NCI-H187 (cell line): ENCODE measurements at places on chromosomes 16 and 17.
A peak's percentile ranks its signal among the peaks of the same experiment; 100 is the strongest.

GRCh38 chr16:73177729-73178295, 129.9 kb upstream of the ZFHX3 start:
- no peak for DNase-seq

- DNase-seq = no peak
Observed at GRCh38 chr17:17958982-17959381, 13.2 kb downstream of the TOM1L2 start.

GRCh38 chr16:73047221-73047535, 750 bp downstream of the ZFHX3 start:
- DNase-seq = no peak

- DNase-seq = no peak
Observed at GRCh38 chr16:70402916-70403659, 35.8 kb downstream of the ST3GAL2 start.

GRCh38 chr17:45787044-45787443, 2.9 kb downstream of the CRHR1 start:
- no peak for DNase-seq

DNA sequence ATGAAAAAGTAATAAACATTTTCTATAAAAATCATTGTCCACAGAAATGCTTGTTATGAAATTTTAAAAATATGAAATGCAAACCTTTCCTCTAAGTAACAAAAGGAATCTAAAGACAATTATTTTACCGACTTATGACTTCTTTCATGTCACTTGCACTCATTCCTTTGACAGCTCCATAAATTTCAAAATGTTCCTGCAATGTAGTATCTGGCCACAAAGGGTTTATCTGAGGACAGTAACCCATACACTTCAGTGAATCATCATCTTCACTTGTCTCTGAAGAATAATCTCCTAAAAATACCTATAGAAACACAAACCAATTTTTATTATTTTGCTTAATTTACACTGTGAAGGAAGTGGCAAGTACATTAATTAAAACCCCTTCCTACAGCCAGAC, 25.6 kb upstream of the ABCA10 start:
- no peak for DNase-seq

- DNase-seq = no peak
Observed at GRCh38 chr17:55133583-55133982, 131.2 kb upstream of the HLF start.

DNA sequence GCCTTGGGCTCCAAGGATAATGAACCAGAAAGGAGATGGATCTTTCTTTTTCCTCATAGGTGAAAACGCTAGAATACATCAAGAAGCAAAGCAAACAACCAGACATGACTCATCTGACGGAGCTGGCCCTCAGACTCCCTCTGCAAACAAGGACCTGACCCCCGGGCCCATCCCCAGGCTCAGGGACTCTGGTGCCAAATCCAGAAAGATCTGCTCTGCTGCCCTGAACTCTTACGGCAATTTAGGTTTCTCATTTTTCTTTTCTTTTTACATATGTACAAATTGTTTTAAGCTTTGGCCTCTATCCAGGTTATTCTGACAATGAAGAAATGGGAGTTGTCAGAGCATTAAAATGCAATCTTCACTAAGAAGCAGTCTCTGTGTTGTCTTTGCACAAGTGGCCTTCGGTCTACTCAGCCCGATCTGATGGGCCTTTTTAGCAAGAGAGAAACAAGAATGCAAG, 17.7 kb downstream of the KNOP1 start:
- DNase-seq = no peak

DNA sequence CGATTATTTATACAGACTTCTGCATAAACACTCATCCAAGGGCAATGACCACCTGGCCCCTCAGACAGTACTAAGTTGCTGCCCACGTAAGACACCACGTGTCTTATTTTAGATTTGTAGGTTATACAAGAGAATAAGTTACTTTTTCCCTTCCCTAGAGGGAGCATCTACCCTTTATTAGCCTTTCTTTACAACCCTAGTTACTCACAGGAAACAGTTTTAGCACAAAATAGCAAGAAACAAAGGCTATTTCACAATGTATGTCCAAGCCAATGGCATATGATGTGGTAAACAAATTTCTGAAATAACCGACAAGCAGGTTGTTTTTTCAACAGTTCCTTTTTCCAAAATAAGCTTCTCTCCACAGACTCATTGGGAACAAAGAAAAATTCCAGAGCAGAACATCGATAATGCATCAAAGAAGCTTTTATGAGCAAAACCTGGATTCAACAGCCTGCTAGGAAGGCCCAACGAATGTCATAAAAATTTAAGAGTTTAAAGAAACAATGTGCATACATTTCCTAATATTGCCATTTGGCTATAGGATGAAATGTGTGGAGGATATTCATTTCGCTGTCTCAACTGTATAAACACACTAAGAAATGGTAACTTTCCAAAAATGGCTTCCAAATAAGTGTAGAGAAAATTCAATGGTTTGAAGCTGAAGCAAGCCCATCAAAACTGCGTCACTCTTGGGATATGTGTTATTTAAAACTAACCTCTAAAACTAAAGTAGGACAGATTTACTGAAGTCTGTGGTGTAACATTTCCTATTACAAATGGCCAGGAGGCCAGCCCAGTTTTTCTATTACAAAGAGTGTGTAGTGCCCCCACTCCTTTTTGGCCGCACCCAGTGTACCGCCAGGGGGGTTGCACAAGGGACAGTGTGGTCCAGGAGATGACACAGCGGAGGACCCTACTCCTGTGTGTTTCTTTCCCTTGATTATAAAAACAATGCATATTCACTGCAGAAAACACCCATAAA, 50.4 kb upstream of the ERN1 start:
- DNase-seq = no peak

GRCh38 chr17:57892820-57893595, 43.2 kb upstream of the MRPS23 start:
- DNase-seq = peak; percentile 52

GRCh38 chr17:38628441-38628840, 22.7 kb upstream of the SRCIN1 start:
- DNase-seq = no peak

GRCh38 chr16:4957420-4957719, 760 bp upstream of the SEC14L5 start:
- no peak for DNase-seq

DNA sequence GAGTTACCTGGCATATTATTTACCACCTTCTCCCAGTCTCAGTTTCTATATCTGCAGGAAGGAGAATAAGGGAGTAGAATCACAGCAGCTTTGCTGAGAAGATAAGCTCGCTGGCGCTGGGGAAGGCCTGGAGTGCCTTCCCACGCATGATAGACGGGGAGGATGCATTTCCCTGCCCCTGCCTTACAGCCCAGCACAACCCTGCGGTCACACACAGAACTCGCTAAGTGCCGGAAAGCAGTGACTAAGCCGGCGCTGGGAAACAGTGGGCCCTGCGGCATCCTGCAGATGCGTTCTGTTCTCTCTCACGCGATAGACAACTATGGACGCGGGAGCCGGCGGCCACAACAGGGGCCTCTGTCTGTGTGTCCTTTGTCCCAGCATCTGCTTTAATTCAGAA, 4.8 kb downstream of the CA5A start:
- no peak for DNase-seq

DNA sequence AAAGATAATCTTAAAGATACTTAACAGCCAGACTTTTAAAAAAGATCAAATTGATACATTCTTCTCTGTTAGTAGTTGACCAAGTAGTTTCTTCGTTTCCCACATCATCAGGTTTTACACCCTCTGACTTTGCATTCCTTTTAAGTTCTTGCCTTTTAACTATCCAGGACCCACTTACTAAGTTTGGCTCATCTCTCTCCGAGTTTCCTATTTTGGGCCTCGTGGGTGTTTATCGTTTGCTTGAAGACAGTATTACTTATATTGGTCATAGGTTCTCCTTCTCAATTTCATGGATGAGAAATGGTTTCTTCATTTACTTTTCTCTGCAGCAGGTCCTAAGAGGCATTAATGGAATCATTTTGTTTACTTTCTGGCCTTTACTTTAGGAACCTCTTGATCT, 43.2 kb downstream of the RPA1 start:
- no peak for DNase-seq

- DNase-seq = no peak
Observed at GRCh38 chr17:75077496-75078283, 10.1 kb upstream of the SLC16A5 start.

DNA sequence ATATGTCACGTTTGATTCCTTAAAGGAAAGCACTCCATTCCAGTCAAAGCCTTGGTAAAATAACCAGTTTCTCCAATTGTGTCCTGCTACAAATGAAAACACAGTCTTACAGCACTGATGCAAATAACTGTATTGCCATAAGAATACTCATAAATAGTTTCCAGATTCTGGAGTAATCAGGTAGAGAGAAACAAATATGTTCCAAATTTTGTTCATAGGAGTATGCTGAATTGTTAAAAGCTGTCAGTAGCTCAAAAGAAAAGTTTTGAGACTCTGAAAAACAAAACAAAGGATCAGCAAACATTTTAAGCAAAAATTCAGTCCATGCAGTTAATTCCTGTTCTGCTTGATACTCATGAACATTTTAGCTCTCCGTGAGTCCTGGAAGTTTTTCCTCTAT, 7.8 kb downstream of the DHRS7B start:
- DNase-seq = no peak

GRCh38 chr17:31509805-31510177, 118.3 kb downstream of the RAB11FIP4 start:
- DNase-seq = no peak

GRCh38 chr16:11410376-11411058, 65.3 kb downstream of the RMI2 start:
- DNase-seq = no peak

GRCh38 chr17:70886648-70887047, 717.3 kb downstream of the KCNJ2 start:
- DNase-seq = no peak

- no peak for DNase-seq
Observed at GRCh38 chr16:72187551-72187950, 15.6 kb upstream of the PMFBP1 start.

DNA sequence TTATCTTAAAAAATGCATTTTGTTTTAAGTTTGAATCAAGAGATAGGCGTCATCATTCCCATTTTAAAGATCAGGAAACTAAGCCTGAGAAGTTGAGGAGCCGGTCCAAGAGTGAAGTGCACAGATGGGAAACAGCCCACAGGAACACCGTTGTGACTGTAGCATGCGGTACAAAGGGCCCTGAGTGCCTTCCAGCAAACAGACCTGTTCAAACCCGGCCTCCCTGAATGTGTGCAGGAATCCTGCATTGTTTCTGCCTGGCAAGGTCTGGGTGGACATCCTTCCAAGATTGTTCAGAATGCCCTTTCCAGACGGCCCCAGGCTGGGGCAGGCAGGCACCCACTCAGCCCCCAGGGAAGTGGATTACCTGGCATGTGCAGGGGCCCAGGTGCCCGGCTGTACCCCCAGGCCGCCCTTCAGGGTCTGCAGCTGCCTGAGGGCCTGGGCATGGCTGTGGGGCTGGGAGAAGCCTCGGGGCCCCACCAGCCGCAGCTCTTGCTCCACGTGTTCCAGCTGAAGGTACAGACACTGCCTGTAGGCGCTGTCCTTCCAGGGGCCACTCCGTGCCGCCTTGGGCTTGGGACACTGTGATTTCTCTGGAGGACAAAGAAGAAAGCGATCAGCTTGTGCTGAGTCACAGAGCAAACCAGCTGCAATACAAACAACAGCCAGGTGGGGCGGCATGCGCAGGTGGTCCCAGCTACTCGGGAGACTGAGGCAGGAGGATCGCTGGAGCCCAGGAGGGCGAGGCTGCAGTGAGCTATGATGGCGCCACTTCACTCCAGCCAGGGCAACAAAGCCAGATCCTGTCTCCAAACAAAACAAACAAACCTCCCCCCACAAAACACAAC, 45.0 kb upstream of the GCSH start:
- DNase-seq = no peak

GRCh38 chr16:77675464-77676324, 46.6 kb upstream of the NUDT7 start:
- peak; percentile 24 for DNase-seq

DNA sequence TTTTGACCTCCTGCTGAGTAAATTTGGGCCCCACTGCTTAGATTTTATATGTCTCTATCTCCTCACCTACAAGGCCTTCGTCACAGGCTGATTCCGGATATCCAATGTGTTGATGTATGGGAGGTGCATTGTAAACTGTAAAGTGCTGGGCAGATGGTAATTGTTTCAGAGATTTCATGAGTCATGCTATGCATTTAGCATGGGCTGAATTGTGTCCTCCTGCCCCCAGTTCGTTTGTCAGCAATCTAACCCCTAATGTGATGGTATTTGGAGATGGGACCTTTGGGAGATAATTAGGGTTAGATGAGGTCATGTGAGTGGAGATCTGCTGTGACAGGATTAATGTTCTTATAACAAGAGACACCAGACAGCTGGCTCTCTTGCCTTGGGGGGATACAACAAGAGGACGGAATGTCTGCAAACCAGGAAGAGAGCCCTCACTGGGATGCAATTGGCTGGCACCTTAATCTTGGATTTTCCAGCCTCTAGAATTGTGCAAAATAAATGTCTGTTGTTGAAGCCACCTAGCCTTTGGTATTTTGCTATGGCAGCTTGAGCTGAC, 101.8 kb upstream of the NLRP1 start:
- no peak for DNase-seq

DNA sequence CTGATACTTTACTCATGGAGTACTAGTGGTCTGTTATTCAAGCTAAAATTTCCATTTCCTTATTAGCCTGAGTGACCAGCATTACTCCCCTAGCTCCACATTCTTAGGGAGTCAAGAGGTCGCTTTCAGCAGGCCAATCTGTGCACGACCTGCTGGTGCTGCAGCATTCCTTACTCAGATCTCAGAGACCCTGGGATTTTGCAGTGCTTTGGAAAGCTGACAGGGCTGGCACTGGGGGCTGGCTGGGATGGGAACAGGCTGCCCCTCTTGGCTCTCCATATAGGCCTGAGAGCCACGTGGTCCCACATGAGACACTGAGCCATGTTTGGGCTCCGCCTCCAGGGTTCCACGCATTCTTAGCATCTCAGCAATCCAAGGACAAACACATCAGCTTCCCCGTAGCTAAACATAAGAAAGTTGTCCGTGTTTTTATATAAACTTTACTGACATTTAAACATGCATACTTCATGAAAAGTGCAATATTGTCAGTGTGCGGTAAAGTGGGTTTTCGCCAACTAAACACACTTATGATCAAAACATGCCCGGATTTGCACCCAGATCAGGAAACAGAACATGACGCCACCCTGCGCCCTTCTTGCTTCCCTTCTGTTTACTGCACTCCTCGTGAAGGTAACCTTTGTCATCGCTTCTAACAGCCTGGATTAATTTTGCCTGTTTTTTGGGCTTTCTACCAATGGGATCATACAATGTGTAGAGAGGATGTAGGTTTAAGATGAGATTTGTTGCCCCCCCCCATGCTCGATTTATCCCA, 254.5 kb upstream of the CACNG5 start:
- DNase-seq = no peak

GRCh38 chr17:39151150-39151942, at the start of gene PLXDC1:
TSS of gene PLXDC1 (minus strand) at chr17:39151637. CDS start at chr17:39151437, 200 bp downstream.
- DNase-seq = no peak

GRCh38 chr17:28751600-28752366, 8.0 kb downstream of the TRAF4 start:
- no peak for DNase-seq
